ENCODE measurements at places on chromosomes 7 and 10. TPM values are rescaled to one million over a fixed set of nuclear protein-coding genes. Genes with fewer than 3 reads are reported as not detected.

- H3K27ac ChIP-seq = no peak overlapping the region
- no peak for DNase-seq
- H3K27me3 ChIP-seq = peaks cover 8% of the 10 kb centered on the region
Observed at GRCh38 chr10:97719602-97720001, 6.1 kb downstream of the MARVELD1 start.

GRCh38 chr10:49387071-49387470 lies 8.8 kb downstream of the DRGX start:
- H3K36me3 ChIP-seq = peaks cover 19% of the 10 kb centered on the region
- H3K27me3 ChIP-seq = peaks cover 15% of the 10 kb centered on the region
- DNase-seq = no peak

- H3K4me3 ChIP-seq = no peak overlapping the region
- H3K27ac ChIP-seq = no peak overlapping the region
- peaks cover 3% of the 10 kb centered on the region for H3K4me1 ChIP-seq
- H3K36me3 ChIP-seq = peaks cover 27% of the 10 kb centered on the region
- H3K27me3 ChIP-seq = peaks cover 5% of the 10 kb centered on the region
Observed at GRCh38 chr10:851901-852300, 79.6 kb downstream of the LARP4B start.

- H3K27me3 ChIP-seq = peaks cover 5% of the 10 kb centered on the region
- no peaks in the 10 kb centered on the region for H3K36me3 ChIP-seq
- peak overlapping the region; percentile 52 for H3K27ac ChIP-seq
- H3K4me3 ChIP-seq = peak overlapping the region; percentile 82
Observed at GRCh38 chr7:100603726-100604027, 1.5 kb downstream of the PCOLCE start.

GRCh38 chr10:45599021-45599603 lies 73.5 kb downstream of the ZFAND4 start:
- no peak for DNase-seq
- no peak overlapping the region for H3K4me3 ChIP-seq
- peaks cover 13% of the 10 kb centered on the region for H3K36me3 ChIP-seq
- no peak overlapping the region for H3K27ac ChIP-seq
- peaks cover 9% of the 10 kb centered on the region for H3K27me3 ChIP-seq

The HDAC9 gene
- total RNA-seq = 94.8 TPM

The KAZALD1 gene
- total RNA-seq = 0.59 TPM

The HUS1 gene
- total RNA-seq = 40.6 TPM

GRCh38 chr10:3876350-3876962 lies 91.4 kb upstream of the KLF6 start:
- no peaks in the 10 kb centered on the region for H3K4me1 ChIP-seq
- no peak for DNase-seq
- H3K4me3 ChIP-seq = no peak overlapping the region
- H3K36me3 ChIP-seq = no peaks in the 10 kb centered on the region
- no peaks in the 10 kb centered on the region for H3K27me3 ChIP-seq
- no peak overlapping the region for H3K27ac ChIP-seq

The LIPK gene
- total RNA-seq = not detected

The GPR158 gene
- total RNA-seq = 2.6 TPM

- H3K27ac ChIP-seq = no peak overlapping the region
- H3K4me3 ChIP-seq = no peak overlapping the region
- H3K27me3 ChIP-seq = peaks cover 14% of the 10 kb centered on the region
- H3K36me3 ChIP-seq = no peaks in the 10 kb centered on the region
Observed at GRCh38 chr7:131513245-131514061, 43.0 kb downstream of the PODXL start.

- H3K36me3 ChIP-seq = no peaks in the 10 kb centered on the region
- no peak overlapping the region for H3K4me3 ChIP-seq
- DNase-seq = no peak
- peaks cover 2% of the 10 kb centered on the region for H3K27me3 ChIP-seq
Observed at GRCh38 chr7:8189625-8190024, 72.3 kb downstream of the ICA1 start.

- H3K27me3 ChIP-seq = no peaks in the 10 kb centered on the region
- peaks cover 16% of the 10 kb centered on the region for H3K4me1 ChIP-seq
- no peak overlapping the region for H3K27ac ChIP-seq
- no peaks in the 10 kb centered on the region for H3K36me3 ChIP-seq
- H3K4me3 ChIP-seq = no peak overlapping the region
- no peak for DNase-seq
Observed at GRCh38 chr7:107471292-107472070, 1.6 kb downstream of the GPR22 start.

- peaks cover 11% of the 10 kb centered on the region for H3K36me3 ChIP-seq
- no peak for DNase-seq
- H3K4me3 ChIP-seq = no peak overlapping the region
- no peak overlapping the region for H3K27ac ChIP-seq
- H3K27me3 ChIP-seq = peaks cover 11% of the 10 kb centered on the region
Observed at GRCh38 chr7:157444011-157444842, 107.4 kb downstream of the DNAJB6 start.

GRCh38 chr10:120477021-120477742 lies 20.2 kb downstream of the PLPP4 start:
- H3K36me3 ChIP-seq = peaks cover 11% of the 10 kb centered on the region
- no peak overlapping the region for H3K4me3 ChIP-seq
- no peak for DNase-seq
- H3K27me3 ChIP-seq = peaks cover 3% of the 10 kb centered on the region
- H3K4me1 ChIP-seq = peaks cover 27% of the 10 kb centered on the region

GRCh38 chr10:8768852-8769251 lies 714.4 kb downstream of the GATA3 start:
- DNase-seq = no peak
- no peak overlapping the region for H3K27ac ChIP-seq
- no peaks in the 10 kb centered on the region for H3K27me3 ChIP-seq
- no peaks in the 10 kb centered on the region for H3K4me1 ChIP-seq
- H3K36me3 ChIP-seq = no peaks in the 10 kb centered on the region
